ENCODE measurements at places on chromosomes 11 and 22.
A peak's percentile ranks its signal among the peaks of the same experiment; 100 is the strongest.

GRCh38 chr11:30171661-30172060, 59.2 kb upstream of the FSHB start:
- DNase-seq, result no peak

GRCh38 chr11:92552942-92553341, 328.3 kb downstream of the FAT3 start:
- DNase-seq, result no peak

GRCh38 chr11:44620328-44620725, 54.9 kb downstream of the CD82 start:
- no peak for DNase-seq

DNA sequence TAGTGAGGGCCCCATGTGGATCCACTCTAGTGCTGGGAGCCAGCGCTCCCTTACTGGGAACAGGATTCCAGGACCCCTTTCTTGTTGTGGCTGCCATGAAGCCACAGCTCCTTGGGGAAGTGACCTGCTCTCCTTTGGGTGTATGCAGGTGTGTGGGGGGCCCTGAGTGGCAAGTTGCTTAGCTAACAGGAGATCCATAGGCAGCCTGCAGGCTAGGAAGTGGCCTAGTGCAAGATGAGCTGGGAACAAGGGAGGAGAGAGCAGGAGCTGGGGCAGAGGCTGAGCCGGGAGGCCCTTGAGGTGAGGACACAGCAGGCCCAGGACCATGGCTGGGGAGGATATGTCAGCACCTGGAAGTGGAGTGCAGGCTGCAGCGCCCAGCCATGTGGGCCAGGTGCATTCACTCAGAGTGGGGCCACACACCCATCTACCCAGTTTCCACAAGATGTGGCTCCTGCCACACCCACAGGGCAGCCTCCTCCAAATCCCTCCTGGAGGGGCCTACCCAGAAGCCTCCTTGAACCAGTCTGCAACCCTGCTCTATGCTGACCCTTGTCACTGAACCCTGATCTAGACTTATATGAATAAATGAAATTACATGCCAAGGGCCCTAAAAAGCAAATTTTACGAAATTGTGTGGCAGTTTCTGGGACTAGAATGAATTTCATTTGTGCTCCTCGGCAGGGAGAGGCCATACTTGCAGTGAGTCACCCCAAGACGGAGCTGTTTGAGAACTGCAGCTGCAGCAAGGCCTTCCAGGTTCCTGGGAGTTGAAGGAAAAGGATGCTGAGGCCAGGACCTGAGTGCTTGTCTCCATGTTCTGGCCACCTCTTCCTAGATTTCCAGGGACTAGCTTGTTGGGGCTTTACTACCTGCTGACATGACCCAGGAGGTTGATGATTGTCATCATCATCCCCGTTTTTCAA, 3.2 kb downstream of the THAP7 start:
- no peak for DNase-seq

GRCh38 chr11:76215941-76216340, 9.6 kb upstream of the WNT11 start:
- DNase-seq, result no peak

DNA sequence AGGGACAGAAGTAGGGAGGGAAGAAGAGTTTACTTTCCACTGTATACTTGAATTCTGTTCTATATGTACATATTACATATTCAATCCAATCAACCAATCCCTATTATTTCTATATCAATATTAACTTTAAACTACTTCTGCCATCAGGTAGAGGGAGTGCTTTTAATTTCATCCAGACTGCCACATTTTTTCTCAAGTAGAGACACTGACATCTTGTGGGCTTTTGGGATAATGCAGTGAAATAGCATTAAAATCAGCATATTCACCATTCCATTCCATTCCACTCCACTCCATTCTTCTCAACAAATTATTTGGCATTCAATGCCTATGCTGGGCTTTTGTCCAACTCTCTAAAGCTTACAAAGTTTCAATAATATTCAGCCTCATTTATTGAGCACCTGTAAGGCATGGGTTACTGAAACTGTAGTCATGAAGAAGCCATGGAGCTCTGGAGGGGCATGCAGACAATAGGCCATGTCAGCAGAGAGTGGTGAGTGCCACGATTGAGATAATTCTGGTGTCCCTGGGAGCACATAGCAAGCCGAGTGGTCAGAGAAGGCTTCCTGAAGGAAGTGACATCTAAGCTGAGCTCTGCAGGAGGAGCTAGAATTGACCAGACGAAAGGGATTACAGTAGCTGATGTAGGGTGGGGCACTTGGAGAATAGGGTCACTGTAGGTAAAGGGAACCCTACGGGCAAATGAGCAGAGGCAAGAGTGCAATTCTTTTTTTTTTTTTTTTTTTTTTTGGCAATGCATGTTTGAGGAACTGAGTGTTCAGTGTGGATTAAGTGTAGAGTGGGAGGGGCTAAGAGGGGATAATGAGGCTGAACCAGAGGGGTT, 12.8 kb upstream of the CLPB start:
- DNase-seq, result no peak

DNA sequence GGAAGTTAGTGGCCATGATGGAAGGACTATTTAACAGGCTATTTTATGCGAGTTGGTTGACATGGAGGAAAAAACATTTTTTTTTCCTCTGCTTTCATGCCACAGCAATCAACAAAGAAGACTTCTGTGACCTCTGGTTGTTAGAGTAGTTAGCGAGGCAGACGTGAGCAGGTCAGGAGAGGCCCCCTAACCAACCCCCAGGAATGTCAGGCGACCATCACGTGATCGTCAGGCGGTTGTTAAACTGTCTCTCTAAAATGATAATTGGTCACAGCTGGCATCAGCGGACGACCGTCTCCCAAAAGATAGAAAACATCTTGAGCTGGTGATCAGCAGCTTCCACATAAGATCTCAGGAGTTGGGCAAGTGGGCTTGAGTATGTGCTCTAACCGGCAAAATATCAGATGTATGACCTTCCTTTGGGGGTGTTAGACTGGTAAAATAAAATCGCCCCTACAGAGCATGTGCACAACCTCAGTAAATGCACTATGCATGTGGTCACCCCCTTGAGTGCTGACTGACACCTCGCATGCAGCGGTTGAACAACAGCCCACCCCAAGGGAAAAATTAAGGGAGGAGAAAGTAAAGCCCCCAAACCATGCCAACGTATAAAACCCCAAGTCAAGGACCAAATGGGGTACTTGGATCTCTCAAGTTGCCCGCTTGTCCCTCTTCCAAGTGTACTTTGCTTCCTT, 20.9 kb upstream of the NARS2 start:
- no peak for DNase-seq

DNA sequence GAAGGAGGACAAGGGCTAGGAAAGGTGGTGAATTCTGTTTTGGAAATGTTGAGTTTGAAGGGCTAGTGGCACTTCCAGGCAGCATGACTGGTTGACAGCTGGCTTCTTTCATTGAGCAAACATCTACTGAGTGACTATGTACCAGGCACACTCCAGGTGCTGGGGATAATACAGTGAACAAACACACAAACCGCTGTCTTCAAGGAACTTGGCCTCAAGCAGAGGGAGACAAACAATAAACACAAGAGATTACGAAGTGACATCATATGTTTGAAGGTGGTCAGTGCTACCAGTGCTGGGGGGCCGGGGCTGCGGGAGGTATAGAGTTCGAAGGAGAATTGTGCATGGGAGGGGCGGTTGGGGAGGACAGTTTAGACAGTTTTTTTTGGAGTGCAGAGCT, 197.0 kb upstream of the SORL1-AS1 start:
- DNase-seq, result no peak

GRCh38 chr11:19259487-19260345, 19.0 kb upstream of the E2F8 start:
- DNase-seq, result no peak

GRCh38 chr11:10338287-10338686, 33.4 kb downstream of the ADM start:
- DNase-seq, result no peak

DNA sequence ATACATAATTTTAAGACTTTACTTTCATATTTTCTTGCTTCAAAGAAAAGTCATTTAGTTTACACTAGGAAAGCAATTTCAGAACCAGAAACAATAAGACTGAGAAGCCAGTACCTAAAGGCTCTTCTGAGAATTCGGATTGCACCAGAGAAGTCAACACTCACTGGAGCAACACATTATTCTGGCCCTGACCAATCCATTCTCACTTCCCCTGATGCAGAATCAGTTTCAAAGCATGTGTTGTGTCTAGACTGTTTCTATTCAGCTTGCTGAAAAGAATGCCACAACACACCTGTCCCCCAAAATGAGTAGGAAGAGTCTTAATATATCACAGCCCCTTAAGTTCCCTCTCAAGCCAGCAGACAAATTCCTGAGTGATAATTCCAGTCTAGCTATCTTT, 1074.3 kb upstream of the TENM4 start:
- no peak for DNase-seq

DNA sequence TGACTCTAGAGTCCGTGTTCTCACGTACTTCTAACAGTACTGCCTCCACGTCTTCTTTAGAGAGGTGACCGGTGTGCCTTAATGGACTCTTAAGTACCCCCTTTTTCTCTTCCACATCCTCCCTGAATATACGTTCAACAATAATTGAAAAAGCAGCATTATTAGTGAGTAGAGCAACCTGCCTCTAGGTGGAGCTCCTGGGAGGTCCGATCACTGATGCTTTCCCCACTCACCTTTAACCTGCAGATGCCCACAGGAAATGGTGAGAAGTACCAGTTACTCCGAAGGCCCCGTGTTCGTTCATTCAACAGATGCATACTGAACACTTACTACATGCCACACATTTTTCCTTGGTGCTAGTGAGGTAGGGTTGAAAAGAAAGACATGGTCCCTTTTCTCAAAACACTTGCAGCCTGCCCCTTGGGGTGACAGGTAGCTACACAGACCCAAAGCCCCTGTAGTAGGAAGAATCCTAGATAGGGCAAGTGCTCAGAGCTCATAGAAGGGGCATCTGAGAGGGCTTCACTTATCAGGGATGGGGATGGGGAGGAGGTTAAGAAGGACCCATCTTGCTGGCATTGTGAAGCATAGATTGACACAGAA, 72.7 kb downstream of the FEZ1 start:
- DNase-seq, result no peak

- no peak for DNase-seq
These were observed 991.2 kb upstream of the TENM4 start for GRCh38 chr11:80432057-80432456.

DNA sequence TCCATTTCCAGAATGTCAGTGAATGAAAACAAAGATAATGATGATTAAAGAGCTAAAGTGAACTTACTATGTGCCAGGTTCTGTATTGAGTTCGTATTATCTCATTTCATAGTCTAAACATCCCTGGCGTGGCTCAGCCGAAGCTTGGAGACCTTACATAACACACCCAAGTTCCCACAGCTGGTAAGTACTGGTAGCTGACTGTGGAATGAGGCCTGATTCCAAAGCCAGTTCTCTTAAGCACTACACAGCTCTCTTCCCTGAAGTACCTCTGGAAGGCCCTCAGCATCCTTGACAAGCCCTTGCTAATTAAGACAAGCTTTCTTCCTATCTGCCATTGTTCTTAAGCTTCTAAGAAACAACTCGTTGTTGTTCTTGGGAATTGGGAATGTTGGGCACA, 28.6 kb upstream of the NCAM1 start:
- no peak for DNase-seq

DNA sequence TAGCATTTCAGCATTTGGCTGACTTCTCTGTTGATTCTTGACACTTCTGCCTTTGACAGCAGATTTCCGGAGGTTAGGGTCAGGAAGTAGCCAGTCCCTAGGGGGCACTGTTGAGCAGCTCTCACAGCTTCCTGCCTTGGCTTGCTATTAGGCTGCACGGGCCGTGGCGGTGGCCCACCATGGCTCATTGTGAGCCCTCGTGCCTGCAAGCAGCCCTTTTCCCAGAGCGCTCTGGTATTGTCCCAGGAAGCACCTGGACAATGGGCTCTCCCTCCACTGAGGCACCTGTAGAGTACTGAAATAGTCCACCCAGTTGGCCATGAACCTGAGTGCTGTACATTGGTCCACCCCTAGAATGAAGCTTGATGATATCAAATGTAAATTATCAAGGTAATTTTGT, 100.2 kb upstream of the GAL start:
- DNase-seq, result peak; percentile 13

GRCh38 chr11:76947190-76947589, 86.5 kb downstream of the ACER3 start:
- no peak for DNase-seq

- DNase-seq, result no peak
These were observed 17.0 kb upstream of the MMP12 start for GRCh38 chr11:102891736-102892135.

DNA sequence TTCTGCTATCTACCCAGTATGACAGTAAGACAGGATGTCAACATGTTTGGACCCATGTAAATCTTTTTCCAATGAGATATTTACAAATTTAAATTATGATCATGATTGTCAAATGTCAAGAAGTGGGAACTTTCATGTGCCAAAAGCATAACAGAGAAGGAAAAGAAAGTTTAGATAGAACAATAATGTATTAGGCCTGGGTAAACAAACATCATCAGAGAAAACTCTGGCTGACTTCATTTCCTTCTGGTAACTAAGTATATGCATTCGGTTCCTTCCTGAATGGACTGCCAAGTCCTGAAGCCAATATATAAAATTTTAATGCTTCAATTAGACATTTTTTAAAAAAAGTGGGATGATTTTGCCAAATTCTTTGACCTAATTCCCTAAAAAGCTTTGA, 16.5 kb downstream of the RNF141 start:
- no peak for DNase-seq

- DNase-seq, result no peak
These were observed 337.0 kb downstream of the SHANK2 start for GRCh38 chr11:70915158-70915985.

- DNase-seq, result no peak
These were observed 91.2 kb downstream of the TEAD1 start for GRCh38 chr11:12765428-12765827.

DNA sequence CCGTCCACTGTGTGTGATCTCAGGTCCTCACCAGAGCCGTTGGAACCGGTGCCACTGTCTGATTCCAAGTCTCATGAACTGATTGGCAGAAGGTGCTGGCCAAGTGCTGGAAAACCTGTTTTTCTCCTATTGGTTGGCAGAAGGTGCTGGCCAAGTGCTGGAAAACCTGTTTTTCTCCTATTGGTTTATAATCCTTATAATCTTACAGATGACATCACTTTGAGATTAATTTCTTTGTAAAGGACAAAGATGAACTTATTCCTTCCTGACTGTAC, 1106.3 kb downstream of the BRD1 start:
- DNase-seq, result no peak

DNA sequence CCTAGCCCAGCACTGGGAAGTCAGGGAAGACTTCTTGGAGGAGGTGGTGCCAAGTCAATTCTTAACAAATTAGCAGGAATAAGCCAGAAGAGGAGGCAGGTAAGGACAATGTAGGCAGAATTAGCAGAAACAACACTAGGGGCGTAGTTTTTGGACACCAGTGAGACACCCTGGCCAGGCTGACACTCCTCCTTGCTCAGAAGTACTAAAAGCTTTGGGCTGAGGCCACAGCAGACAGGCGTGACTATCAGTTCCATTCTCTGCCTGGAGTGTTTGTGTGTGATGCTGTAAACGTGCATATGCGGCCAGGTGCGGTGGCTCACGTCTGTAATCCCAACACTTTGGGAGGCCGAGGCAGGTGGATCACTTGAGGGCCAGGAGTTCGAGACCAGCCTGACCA, 36.0 kb downstream of the PHF21B start:
- DNase-seq, result no peak
